ENCODE measurements at places on chromosomes 12 and 14. TPM values are rescaled to one million over a fixed set of nuclear protein-coding genes. Genes with fewer than 3 reads are reported as not detected.

Gene SRSF5
- 89.7 TPM for total RNA-seq

Gene ENDOU
- 0.37 TPM for total RNA-seq

Gene GAS2L3
- total RNA-seq = 56.7 TPM

Gene DCAF11
- 44.5 TPM for total RNA-seq

Gene ANKRD33
- 1.5 TPM for total RNA-seq

Gene TAS2R7
- total RNA-seq = not detected

Gene TOX4
- 33.2 TPM for total RNA-seq
